Cardiac septum (tissue), 1 donor: ENCODE measurements at places on chromosomes 13 and 19. TPM values are rescaled to one million over a fixed set of nuclear protein-coding genes. Genes with fewer than 3 reads are reported as not detected.

DNA sequence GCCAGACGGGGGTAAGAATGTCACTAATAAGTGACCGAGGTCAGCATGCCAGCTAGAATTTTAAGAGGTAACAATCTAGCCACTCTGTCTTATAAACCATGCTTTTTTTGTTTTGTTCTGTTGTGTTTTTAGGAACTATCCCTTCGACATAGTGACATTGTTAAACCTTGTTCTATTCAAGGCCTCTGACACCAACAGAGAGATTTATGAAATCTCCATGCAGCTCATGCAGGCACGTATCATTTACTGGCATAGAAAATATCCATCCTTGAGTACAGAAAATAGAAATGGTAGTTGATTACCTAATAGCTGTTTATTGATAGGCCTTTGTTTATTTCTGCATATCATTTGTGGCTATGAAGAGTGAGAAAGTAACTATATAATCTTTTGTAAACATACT is 113.4 kb downstream of the ZAR1L start:
- DNase-seq: no peak

DNA sequence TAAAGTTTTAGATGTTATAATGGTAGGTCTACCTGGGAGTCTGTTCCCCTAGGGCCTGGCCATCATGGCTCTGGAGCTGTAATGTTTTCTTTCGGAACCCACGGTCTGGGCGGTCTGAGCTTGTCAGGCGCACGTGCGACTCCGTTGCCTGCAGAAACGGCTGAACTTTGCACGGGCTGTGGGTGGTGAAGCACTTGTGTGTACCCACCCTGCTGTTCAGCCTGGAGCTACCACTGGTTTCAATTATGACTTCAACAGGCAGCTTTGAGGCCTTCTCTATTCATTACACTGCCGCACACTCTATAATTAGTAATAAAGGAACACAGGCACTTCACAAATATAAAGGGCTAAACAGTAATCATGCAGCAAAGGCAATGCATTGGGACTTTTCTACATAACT is 6.0 kb downstream of the PCDH8 start:
- DNase-seq: no peak

- DNase-seq: peak; percentile 78
Observed at GRCh38 chr19:18589380-18590272, 1.0 kb downstream of the REX1BD start.

DNA sequence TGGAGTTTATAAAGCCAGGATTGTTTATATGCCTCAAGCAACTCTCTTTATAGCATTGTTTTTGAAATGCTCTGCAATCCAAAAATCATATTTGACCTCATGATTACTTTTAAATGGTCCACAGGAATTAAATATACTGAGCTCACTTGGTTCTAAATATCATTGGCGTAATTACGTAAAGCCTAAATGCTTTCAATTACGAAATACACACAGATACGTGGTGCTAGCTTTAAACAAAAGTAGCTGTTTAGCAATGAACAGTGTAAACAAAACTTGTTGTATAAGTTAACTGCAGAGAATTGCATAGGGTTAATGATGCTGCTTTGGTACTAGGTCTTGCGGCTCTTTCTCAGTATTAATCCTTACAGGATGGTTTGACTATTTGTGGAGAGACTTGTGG is 346.6 kb downstream of the COG6 start:
- no peak for DNase-seq

DNA sequence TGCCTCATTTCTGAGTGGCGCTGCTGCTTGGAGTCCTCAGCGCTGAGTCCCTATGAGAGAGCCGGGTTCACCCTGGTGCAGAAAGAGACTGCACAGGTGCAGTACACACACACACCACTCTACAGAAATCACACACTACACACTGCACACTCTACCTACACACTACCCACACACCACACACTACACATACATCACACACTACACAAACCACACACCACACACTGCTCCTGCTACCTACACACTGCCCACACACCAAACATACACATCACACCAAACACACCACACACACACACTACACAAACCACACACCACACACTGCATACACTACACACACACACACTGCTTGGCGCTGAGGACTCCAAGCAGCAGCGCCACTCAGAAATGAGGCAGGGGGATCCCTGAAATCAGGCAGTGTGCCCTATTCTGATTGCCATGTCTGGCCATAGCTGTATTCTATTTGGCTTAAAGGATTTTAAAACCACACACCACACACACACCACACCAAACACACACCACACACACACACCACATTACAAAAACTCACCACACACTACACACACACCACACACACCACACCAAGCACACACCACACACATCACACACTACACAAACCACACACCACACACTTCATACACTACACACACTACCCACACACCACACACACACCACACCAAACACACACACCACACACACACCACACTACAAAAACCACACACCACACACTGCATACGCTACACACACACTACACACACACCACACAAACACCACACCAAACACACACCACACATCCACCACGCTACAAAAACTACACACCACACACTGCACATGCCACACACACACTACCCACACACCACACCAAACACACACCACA is 4.9 kb downstream of the MAG start:
- DNase-seq: no peak

DNA sequence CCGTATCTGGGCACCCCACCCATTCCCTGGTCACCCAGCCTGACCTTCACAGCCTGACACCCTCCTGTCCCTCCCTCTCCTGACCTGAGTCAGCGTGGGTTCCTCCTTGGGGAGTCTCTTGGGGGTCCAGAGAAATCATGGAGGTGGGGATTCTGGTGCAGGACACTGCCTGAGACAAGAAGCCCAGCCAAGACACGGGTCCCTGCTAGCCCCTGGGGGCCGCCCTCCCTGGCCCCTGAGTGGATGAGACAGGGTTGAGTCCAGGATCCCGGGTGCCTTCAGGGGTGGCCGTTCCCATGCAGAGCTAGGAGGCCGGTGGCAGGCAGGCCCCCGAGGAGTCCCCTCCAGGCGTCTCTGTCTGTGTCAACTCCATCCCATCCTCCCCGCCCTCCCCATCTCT is 1.6 kb downstream of the MAP2K7 start:
- no peak for DNase-seq

GRCh38 chr19:1063030-1063908 is 3.7 kb upstream of the ARHGAP45 start:
- DNase-seq: no peak

GRCh38 chr19:6930190-6930589 is 42.8 kb downstream of the ADGRE1 start:
- no peak for DNase-seq

GRCh38 chr19:39502640-39503417 is 4.1 kb downstream of the DLL3 start:
- no peak for DNase-seq

Gene CD70
- total RNA-seq: not detected

Gene ABHD13
- 5.5 TPM for total RNA-seq

Gene ZNF667
- total RNA-seq: 4.5 TPM

Gene ZNF606
- total RNA-seq: 13.8 TPM

Gene MBD3L3
- not detected for total RNA-seq

Gene LGI4
- 8.1 TPM for total RNA-seq
